ENCODE measurements at places on chromosomes 1 and 21.

- peak; percentile 57 for DNase-seq
Observed at GRCh38 chr1:10888291-10888690, 91.8 kb upstream of the CASZ1 start.

DNA sequence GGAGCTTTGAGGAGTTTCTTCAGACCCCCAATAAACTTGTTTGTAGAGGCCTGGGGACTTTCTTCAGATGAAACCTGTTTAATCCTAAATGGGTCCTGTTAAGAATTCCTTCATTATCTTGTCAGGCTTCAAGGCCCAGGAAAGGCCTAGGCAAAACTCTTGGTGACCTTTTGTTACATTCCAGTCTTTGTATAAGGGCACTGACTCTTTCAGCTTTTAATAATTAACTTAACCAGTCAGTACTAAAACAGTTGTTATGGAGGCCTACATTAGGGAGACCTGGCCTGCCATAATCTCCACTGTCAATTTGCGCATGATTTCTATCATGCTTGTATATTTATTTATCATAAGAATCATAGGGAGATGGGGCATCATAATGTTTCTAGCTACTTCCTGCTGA lies 110.2 kb downstream of the FCRL5 start:
- peak; percentile 14 for DNase-seq

GRCh38 chr1:13228343-13228781 lies 2.4 kb upstream of the PRAMEF18 start:
- no peak for DNase-seq

- DNase-seq = no peak
Observed at GRCh38 chr1:245356891-245357585, 202.3 kb downstream of the KIF26B start.

- DNase-seq = no peak
Observed at GRCh38 chr1:228979774-228980173, 244.5 kb downstream of the RHOU start.

DNA sequence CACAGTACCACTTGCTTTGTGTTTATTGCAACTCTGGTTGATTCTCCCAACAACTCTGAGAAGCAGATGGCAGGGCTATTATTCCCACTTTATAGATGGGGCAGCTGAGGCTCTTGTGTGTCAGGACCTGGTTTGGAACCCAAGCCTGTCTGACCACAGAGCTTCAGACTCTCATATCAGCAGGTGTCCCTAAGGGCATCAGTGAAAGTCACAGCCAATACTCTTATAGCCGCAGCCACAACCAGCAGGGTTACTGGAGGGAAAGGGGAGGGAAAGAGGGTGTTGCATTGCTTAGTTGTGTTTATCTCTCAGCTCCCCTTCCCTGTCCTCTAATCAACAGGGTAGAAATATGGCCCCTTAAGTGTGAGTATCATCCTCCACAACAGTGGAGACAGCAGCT lies 304.0 kb downstream of the RRAGC start:
- no peak for DNase-seq

DNA sequence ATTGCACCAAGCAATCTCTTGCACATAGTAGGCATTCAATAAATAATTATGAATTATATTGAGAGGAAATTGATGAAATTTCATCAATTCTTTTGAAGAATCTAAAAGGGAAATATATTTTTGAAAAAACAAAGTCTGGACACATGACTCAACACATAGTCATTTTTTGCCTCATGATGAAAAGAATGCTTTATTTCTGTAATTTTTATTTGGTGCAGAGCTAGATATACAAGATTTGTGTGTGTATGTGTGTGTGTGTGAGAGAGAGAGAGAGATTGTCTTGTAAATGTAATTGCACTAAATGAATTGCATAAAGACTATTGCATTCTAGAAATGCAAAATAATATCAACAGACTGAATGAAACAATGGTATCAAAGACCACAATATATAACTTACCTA lies 206.2 kb upstream of the C1orf87 start:
- DNase-seq = no peak

- DNase-seq = peak; percentile 56
Observed at GRCh38 chr21:39867198-39867650, at the start of gene PCP4. Gene PCP4 (plus strand): TSS chr21:39867438. CDS start chr21:39867502, 64 bp downstream.

DNA sequence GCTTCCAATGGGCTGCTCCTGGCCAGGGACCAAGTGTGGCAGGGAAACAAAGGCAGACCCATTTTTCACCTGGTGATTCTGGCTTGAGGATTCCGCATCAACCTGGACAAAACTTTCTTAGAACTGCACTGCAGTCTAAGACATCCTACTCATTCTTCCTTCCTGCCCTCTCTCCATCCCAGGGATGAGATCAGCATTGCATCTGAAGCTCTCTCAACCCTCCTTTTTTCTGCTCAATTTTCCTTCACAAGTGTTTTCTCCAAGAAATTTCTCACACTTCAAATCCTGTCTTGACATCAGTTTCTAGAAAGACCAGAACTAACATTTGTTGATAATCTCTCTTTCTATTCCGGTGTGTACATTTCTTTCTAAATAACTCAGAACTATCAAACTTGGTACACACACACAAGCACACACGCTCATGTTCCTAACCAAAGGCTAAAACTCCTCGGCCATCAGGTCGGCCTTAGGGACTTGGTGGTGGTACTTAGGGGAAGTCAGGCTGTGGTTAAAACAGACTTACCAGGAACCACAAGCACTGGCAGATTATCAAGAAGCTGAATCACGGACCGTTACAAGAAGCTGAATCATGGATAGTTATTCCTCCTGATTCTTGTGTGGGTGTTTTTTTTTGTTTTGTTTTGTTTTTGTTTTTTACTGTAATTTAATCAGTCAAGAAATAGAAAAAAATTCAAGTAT lies 21.0 kb upstream of the CXADR start:
- DNase-seq = no peak

GRCh38 chr21:45590246-45590725 lies 48.0 kb upstream of the SLC19A1 start:
- DNase-seq = peak; percentile 75

- no peak for DNase-seq
Observed at GRCh38 chr1:151852733-151853132, 779 bp downstream of the THEM5 start.

- DNase-seq = no peak
Observed at GRCh38 chr1:42646056-42646455, 12.2 kb upstream of the PPIH start.

DNA sequence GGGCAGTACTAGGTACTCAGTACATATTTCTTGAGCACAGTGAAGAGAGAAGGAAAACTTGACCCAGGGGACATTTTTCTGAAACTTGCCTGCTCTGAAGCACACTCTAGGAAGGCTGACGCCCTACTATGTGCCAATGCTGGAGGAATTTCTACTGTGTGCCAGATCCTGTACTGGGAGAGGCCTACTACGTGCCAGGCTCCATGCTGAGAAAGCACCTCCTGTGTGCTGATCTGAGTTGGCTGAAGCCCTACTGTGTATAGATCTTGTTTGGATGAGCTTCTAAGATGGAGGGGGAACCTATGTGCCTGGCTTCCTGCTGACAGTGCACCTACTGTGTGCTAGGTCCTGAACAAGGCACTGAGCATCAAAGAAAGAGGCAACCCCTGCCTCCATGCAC lies 86.2 kb downstream of the GRIK3 start:
- DNase-seq = no peak

DNA sequence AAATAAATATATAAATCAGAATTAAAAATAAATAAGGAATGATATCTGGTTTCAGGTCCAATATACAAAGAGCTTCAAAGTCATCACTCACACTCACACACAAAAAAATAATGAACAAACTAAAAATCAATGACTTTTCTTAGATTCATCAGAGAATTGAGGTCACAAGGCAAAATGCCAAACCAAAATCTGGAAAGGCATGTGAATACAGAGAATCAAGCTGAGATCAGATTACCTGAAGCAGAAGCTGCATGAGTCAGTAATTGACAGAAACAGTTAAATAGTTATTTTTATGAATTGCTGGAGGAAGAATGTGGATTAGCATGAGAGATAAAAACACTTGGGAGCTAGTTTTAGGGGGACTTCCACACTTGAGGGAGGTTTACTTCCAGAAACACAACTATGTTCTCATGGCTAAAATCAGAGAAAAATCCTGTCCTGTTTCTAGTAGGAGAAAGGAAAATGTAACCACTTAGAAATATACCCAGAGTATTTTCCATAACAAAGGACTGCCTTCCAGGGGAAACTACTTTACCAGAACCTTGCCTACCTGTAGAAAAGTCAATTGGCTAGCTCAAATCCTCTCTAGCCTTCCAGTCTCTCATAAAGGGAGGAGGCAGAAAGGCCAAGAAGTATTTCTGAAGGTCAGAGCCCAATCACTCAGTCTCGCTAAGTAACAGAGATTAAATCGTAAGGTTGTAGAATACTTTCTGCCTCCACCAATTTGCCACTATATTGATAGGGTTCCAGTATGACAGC lies 536.6 kb upstream of the NR5A2 start:
- DNase-seq = no peak

- no peak for DNase-seq
Observed at GRCh38 chr21:41613533-41613909, 105.6 kb upstream of the TMPRSS2 start.

DNA sequence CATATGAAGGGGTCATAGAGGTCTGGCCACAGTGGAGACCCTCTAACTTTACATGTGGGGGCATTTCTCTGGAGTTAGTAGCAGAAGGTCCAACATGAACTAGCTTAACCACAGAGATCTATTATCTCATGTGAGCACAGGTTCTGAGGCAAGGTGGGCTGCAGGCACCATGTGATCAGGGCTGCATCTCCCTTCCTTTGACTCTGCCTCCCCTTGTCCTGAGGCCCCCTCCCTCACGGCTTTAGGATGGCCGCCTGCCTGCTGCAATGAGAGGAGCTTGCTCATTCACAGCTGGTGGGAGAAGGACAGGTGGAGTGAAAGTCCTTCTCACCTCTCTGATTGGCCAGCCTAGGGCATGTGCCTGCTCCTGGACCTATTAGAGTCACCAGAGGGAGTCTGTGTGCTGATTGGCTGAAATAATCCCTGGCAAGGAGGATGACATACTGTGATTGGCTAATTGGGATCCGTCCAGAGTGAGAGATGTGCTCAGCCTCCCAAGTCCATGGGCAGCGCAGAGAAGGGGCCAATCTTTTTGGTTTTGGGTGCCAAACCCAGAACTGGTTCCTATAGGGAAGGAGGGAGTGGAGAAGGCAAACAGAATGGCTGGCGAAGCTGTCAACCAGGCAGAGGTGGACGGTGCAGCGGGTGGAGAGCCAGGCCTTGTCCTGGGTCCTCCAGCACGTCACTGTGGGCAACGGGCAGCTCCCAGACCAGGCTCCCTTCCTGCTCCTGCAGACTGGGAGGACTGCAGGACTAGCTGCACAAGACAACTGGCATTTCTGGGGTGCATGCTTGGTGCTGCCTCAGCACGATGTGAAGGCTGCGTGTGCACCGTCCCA lies 39.4 kb upstream of the C1orf174 start:
- no peak for DNase-seq

- no peak for DNase-seq
Observed at GRCh38 chr21:39645331-39645730, 32.6 kb downstream of the B3GALT5 start.

- DNase-seq = no peak
Observed at GRCh38 chr1:38923607-38924006, 18.0 kb downstream of the RHBDL2 start.

DNA sequence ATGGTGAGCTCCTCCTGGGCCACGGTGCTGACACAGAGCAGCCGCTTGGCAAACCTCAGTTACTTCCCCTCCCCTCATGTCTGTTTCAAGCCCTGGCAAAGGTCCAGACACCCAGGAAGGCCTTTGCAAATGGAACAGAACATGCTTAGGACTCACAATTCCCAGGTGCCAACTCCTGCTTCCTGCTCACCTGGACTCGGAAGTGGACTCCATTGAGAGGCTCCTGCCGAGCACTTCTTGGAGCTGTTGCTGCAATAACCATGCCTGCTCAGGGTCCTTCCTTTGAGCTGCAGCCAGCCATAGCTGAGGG lies 10.7 kb downstream of the DCST2 start:
- no peak for DNase-seq

DNA sequence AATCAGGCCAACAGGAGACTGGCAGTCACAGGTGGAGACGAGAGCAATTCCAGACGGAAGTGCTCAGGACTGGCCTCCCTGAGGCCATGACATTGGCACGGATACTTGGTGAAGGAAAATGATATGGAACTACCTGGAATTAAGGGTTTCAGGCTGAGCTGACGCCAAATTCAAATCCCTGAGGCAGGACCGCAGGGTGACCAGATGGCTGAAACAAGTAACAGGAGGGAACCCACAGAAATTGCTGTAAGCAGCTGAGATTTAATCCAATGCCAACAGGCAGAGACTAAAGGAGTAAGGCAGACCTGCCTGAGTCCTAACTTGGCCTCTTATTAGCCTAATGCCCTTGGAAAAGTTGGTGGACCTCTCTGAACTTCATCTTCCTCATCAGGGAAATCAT lies 76.2 kb downstream of the ERG start:
- DNase-seq = no peak

GRCh38 chr1:238141353-238141752 lies 250.6 kb upstream of the ZP4 start:
- no peak for DNase-seq

Measured in HuH-7 (cell line).